ENCODE measurements at places on chromosomes 16 and 17.

DNA sequence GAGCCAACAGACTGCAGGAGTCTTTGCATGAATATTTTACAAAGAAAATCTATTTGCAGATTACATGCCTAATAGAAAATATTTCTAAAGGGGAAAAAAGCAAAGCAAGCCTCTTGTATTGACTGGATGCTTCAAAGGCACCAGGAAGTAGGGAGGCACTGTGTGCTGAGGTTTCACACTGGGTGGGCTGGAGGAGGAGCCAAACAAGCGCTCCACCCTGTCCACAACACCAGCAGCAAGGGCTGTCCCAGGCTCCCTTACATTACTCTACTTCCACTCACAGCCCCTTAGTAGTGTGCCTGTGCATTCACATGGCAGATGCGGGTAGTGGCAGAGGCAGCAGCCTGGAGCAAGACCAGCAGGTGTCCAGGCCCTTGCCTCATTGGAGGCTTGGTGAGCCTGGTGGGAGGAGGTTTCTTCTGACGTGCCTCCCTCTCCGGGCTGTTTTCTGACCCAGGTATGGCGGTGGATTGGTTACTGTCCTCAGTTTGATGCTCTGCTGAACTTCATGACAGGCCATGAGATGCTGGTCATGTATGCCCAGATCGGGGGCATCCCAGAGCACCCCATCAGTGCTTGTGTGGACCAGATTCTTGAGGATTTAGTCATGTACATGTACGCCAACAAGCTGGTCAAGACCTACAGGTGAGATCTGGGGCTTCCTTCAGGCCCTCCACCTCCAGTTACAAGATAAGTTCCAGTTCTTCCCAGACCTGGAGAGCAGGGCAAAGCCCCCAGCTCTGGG is 7.0 kb upstream of the CCNF start:
- DNase-seq = no peak

- DNase-seq = no peak
Measured at GRCh38 chr16:66457888-66458287, 30.8 kb downstream of the BEAN1 start.

- DNase-seq = peak; percentile 45
Measured at GRCh38 chr16:1408171-1408837, 6.2 kb downstream of the UNKL start.

- DNase-seq = no peak
Measured at GRCh38 chr16:24984903-24985675, 30.1 kb downstream of the ARHGAP17 start.

DNA sequence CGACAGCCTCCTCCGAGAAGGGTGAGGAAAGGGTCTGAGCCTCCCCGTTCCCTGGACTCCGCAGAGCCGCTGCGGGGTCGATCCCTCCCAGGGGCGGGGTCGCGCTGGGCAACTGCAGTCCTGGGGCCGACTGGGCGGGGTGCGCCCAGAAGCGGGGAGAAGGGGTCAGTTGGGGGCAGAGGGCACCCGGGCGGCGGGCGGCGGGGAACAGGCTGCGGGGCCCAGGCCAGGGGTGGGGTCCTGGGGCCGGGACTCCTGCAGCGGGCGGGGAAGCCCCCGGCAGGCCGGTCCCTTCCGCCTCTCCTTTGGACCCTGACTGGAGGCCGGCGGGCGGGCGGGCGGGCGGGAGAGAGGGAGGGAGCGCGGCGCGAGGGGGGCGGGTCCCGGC is 352 bp downstream of the GGNBP2 start:
- DNase-seq = no peak

DNA sequence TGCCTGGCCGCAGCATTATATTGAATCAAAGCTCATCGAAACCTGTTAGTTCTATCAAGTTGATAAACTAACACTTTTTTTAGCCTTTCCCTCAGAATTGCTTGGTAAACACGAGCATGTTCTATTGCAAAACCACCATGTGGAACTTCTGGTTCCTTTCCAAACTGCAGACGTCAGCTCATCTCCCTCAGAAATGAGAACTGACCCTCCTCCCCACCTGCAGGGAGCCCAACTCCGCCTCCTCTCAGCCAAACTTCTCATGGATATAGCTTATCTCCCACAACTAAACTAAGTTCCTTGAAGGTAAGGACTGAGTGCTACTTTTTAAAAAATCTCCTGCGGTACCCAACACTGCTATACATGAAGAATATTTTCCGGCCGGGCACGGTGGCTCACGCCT is 6.7 kb downstream of the SHMT1 start:
- DNase-seq = no peak

- peak; percentile 0 for DNase-seq
Measured at GRCh38 chr16:31298958-31299357, 39.2 kb downstream of the ITGAM start.

- DNase-seq = no peak
Measured at GRCh38 chr16:72958522-72959076, 89.3 kb downstream of the ZFHX3 start.

DNA sequence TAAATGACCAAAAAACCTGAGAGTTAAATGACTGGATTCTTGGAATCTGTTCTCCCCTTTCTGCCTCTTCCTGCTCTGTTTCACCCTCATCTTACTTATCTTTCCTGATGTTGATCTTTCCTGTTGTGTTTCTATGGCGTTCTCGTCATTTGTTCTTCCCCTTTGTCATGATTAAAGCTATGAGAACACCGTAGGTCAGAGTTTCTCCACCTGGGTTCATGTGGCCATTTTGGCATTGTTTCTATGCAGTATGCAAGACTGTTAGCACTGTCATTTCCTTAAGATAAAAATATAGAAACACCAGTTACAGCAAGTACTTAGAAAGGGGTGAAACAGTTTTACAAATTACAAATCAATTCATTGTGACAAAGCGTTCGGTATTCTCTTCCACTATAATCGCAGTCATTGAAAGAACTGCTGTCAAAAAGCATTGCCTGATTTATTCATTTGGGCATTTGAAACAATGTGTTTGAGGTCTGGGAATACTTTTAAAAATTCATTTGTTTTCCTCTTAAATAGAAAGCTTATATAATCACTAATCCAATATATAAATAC is 166.0 kb downstream of the PHKB start:
- no peak for DNase-seq

DNA sequence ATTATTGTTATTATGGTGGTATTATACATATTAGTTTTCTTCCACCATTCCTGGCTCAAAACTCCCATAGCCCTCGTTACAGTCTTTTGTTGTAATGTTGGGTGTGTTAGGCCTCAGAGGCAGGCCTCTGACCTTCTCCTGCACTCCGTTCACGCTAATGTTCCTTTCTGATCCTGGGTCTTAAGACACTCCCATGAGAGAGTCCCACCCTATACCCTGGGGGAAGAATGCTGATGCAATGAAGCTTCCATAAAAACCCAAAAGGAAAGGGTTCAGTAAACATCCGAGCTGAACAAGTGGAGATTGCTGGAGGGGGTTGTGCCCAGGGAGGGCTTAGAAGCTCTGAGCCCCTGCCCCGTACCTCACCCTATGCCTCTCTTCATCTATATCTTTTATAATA is 141.3 kb upstream of the NETO2 start:
- no peak for DNase-seq

GRCh38 chr16:73126525-73126853 is 78.6 kb upstream of the ZFHX3 start:
- DNase-seq = no peak

DNA sequence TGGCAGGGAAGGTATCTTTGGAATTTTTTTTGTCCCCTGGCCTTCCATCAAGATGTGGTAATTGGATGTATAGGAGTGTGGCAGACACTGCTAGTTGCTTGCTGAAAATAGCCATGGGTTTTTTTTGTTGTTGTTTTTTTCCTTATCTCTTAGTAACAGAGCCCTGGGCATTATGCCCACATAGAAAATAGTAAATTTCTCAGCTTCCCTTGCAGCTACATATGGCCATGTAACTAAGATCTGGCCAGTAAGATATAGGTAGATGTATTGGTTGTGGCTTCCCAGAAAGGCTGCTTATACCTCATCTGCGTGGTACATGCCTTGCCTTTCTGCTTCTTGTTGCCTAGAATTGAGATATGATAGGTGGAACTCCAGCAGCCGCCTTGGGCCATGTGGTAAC is 349.9 kb downstream of the CPPED1 start:
- no peak for DNase-seq

DNA sequence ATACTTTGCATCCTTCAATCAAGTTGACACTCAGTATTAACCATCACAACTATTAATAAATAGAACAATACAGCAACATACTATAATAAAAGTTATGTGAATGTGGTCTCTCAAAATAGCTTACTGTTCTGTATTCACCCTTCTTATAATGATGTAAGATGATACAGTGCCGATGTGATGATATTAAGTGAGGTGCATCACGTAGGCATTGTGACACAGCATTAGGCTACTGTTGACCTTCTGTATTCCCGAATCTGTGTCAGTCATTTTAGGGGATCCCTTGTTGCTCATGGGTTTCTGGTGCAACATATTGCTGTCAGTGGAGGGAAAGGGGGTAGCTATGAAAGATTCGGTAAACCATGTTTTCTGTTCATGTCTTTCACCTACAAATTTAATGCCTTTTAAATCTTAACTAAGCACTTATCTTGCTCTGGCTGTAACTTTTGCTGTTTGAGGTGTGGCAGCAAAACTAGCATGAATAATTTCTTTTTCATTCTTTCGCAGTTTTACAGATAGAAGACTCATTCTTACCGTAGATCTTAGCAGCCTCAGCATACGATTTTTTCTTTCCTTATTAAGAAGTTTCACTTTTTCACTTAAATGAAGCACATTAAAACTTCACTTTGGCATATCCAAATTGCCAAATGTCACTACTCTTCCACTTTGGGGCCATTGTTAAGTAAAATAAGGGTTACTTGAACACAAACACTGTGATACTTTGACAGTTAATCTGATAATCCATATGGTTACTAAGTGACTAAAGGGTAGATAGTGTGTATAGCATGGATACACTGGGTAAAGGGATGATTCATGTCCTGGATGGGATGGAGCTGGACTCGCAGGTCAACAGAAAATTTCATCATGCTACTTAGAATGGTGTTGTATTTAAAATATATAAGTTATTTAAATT is 29.6 kb downstream of the NFAT5 start:
- no peak for DNase-seq

- DNase-seq = no peak
Measured at GRCh38 chr16:80718480-80719220, 85.7 kb downstream of the CDYL2 start.

- no peak for DNase-seq
Measured at GRCh38 chr17:36592316-36592715, 637 bp downstream of the DHRS11 start.
